ENCODE measurements at places on chromosomes 13 and 19.

DNA sequence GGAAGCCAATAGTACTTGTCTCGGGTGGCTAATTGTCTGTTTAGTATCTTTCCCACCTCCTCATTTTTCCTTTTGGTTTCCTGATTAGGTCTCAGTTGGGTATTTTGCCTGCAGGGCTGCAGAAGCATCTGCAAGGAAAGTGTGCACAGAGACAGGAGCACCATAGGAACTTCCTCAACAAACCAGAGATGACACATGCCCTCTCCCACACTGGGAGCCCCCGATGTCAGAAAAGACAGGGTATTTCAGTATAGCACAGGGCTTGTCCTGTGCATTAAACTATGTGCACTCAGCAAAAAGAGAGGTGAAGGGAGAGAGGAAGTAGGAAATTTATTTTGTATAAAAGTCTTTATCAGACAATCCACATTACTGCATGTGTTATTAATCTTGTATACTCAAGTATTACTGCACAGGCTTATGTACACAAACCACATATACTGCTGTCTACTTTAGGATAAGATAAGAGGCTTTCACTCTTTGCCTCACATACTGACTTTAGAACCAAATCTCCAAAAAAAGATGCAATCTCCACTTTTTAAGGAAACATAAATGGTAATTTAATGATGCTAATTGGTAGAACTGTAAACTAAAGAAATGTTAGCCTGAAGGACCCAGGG is 501.0 kb downstream of the FOXO1 start:
- DNase-seq = no peak

GRCh38 chr13:51814825-51815650 is 11.1 kb upstream of the DHRS12 start:
- peak; percentile 44 for DNase-seq

DNA sequence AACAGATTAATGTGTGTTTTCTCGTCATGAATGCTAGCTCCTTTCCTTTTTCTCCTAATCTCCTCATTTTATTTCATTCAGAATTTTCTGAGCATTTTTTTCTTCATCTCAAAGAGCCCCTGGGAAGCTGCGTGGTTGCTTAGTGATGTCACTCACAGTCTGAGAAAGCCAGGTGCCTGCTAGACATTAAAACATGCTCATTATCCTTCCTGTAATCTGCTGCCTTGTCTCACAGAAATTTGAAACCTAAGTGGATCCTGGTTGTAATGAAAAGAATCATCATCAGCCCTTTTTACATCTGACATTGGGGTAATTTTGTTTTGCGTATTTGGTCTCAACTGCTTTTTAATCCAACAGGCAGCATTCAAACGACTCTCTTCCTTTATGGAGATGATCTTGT is 108.2 kb upstream of the RNF113B start:
- DNase-seq = no peak

GRCh38 chr13:39451860-39452301 is 151.1 kb downstream of the LHFPL6 start:
- DNase-seq = no peak

DNA sequence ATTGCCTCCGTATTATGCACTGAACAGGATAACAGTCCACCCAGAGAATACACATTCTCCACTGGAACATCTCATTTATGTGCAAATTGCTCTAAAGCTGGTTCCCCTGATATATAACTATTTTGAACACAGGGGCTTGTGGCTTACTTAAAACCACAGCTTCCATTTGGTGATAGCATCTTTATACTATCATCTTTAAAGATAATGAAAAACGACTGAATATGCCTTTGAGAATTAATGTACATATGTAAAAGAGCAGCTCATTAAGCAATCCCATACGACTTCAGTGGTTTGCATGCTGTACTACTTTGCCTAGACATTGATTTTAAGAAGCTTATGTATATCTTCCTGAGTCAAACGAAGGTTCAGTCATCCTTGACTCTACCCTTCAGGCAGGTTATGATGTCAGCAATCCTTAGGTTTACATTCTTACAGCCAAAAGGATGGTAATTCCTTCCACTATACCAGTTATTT is 40.8 kb downstream of the BRD4 start:
- no peak for DNase-seq

GRCh38 chr13:28819735-28820098 is 422 bp upstream of the MTUS2 start:
- DNase-seq = no peak

DNA sequence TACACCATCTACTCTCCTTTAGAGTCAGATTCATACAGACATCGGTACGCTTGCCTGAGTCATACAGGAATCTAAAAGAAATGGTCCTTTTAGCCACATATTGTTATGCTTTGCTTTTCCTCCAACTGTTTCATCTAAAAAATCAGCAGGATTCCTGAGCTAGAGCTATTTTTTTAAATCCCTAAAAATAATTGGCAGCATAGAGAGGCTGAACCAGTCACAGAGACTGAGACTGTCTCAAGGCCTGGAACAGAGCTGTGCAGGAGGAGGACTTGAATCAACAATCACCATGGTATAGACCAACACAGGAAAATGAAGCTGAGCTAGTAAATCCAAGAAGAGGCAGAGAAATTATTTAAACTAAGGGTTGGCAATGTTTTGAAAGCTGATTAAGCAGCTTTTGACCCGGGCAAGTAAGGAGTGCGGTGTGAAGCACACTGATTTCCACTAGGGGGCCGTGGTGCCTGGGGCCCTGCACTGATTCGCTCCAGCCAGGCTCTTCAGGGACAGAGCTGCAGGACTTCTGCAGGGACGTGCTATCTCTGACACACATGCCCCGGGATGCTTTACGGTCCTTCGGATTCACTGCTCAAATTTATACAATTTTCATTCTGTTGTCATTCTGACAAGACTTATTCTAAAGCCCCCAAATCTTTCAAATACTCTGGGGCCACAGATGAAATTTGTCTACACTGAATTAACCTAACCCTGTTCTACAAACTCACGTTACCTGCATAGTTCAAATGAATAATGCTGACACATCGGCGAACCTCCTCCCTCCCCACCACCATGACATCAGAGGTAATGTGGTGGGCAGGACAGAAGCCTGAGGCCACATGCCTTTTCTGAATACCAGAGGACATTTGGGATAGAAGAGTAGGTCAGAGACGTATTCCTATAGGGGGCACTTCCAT is 87.6 kb upstream of the SLC15A1 start:
- DNase-seq = no peak

GRCh38 chr13:28651810-28652401 is 7.0 kb upstream of the POMP start:
- DNase-seq = no peak

DNA sequence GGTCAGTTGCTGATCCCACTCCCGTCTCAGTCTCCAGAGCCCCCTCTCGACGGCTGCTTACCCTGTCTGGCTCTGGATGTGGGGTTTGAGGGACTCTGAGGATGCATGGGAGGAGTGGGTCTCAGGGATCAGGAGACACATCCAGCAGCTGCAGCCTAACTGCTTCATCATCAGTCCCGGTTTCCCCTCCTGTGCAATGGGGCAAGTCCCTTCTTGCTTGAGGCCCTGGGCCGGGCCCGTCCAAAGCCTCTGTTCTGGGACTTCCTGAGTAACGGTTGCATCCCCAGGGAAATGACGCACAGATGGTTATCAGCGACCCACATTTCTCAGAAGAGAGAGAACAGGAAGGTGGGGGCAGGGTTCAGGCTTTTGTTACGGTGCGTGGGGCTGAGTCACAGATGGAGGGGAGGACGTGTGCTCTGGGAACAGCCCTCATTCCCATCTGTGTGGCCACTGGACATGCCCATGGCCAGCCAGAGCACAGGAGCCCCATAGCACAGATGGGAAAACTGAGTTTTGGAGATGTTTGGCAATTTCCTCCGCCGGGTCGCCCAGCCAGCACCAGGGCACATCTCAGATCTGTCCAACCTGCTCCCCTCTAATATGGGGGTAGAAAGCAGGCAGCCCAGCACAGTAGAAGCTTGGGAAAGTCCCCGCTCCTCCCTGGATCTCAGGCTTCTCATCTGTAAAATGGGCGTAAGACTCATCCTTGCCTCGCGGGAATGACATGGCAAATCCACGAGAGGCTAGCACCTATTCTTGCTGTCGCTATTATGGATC is 19.3 kb downstream of the GNA15 start:
- peak; percentile 38 for DNase-seq

DNA sequence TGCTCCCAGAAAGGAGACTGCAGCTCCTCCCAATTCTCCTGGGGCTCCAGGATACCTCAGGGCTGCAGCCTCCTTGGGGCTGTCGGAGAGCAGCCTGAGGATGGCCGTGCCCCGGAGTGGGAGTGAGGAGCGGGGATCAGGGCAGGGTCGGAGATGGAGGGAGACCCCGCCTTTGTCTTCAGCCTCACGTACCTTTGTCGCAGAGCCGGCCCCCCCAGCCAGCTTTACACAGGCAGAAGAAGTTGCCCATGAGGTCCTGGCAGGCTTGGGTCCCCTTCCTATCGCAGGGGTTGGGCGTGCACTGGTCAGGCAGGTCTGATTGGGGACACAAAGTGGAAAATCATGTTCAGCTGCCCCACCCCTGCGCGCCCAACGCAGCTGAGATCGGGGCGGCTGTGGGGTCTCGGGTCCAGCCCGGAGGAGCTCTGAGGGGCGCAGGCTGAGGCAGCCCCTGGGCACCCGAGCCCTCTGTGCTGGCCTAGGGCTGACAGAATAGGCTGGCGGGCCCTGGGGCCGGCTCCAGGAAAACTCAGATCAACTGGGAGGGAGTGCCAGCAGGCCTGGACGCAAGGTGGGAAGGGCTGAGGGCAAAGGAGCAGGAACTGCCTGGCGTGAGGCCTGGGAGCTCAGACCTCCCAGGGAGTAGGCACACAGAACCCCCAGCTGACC is 24.2 kb downstream of the GAS6 start:
- DNase-seq = no peak

- DNase-seq = no peak
These were observed 52.0 kb upstream of the SPACA7 start for GRCh38 chr13:112324116-112324515.

DNA sequence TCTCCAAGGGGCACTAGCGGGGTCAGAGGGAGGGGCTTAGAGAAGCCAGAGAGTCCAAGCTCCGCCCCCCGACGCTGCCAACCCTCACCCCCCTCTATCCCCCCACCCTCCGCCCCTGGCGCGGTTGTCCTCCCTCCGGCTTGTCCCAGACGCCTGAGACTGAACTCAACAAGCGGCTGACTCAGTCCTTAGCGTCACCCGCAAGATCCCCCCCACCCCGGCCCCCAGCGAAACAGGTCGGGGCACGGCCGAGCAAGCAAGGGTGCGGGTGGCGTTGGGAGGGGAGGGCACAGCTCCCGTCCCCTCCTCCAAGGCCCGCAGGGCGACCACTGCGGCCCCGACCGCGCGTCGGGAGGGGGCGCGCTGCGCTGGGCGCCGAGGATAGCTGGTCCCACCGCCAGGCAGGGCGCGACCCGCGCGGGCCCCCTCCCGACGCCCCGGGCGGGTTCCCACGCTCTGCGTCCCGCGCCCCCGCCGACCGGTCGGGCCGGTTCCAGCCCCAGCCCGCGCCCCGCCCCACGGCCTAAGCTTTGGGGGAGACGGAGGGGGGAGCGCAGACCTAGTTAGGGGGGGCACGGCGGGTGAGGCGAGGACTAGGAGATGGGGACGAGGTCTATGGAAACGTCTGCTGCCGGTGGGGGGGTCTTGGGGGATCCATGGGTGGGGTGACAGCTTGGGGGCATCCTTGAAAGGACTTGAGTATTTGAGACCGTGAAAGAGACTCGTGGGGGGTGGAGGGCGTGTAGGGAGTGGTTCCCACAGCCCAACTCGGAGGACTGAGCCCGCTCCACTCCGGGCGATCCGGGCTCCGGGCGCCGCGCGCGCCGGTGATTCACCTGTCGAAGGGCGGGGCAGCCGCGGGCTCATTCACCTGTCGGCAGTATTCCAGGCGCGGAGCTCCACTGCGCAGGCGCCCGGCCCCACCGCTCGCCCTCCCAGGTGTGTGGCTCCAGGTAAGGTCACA is 5.1 kb downstream of the NOTCH3 start:
- no peak for DNase-seq

- DNase-seq = no peak
These were observed 20.9 kb upstream of the FOSB start for GRCh38 chr19:45446944-45447343.

- DNase-seq = no peak
These were observed 370.4 kb upstream of the NBEA start for GRCh38 chr13:34571716-34572115.

DNA sequence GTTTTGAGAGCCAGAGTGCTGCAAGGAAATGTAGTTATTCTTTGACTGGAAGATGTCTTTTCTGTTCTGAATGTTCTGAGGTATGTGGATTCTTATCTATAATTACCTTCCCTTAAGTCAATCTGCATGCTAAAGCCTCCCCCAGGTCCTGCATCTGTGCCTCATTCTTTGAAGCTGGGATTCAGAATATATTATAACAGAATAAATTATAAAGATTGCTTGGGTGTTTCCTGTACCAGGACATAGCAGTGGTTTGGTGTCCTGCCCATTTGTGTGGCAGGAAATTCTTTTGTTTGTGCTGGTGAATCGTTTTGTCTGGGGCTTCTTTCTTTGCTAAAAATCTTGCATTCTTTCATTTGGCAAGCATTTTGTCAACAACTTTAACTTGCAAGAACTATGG is 60.2 kb downstream of the ITGBL1 start:
- DNase-seq = no peak

DNA sequence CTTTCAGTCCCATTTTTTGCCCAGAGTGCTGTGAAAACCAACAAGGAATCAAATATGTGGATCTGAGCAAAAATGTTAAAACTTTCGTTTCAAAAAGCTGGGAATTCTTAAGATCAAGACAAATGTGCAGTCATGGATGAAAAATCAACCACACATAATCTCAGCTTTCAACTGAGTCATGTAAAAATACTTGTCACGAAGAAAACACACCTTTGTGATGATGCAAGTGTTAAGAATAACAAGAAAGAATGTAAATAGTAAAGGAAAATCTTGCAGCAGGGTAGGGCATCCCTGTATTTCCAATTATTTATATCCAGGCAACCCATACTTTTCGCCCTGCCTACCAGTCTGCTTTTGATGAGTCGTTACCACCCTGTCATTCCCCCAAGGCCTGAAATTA is 27.4 kb upstream of the DCLK1 start:
- DNase-seq = no peak

- no peak for DNase-seq
These were observed 81.8 kb upstream of the SIAH3 start for GRCh38 chr13:45933203-45933908.

- DNase-seq = no peak
These were observed 21.9 kb downstream of the CEBPA start for GRCh38 chr19:33280351-33280921.

Data from stimulated activated CD8-positive, alpha-beta memory T cell treated with anti-CD3 and anti-CD28 coated beads, Interleukin-7, amount 100 ng/mL, for 1 hour (primary cell).